ENCODE measurements at places on chromosomes 7 and 10.

GRCh38 chr7:107728276-107728675 lies 15.7 kb upstream of the CBLL1 start:
- DNase-seq = no peak

- no peak for DNase-seq
Measured at GRCh38 chr10:3146289-3146688, 26.3 kb downstream of the PITRM1 start.

DNA sequence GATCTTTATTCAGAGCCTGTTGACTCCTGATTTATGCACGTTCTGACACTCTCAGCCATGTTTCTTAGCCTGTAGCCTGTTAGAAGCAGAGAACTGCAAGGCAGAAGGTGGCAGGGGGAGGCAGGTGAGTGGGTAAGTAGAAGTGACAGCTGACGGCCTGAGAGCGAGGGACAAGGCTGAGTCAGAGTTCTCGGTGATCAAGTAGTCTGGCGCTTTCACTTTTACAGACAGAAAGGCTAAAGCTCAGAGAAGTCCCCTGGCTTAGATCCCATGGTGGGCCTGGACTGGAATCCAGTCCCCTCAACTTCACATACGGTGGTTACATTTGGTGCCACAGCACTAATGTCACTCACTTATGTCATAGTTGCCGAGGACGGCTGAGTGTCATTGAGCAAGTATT lies 139.0 kb downstream of the TACC2 start:
- DNase-seq = no peak

- no peak for DNase-seq
Measured at GRCh38 chr7:45988405-45989057, 67.5 kb upstream of the IGFBP3 start.

- no peak for DNase-seq
Measured at GRCh38 chr7:2072798-2073197, 159.9 kb downstream of the MAD1L1 start.

DNA sequence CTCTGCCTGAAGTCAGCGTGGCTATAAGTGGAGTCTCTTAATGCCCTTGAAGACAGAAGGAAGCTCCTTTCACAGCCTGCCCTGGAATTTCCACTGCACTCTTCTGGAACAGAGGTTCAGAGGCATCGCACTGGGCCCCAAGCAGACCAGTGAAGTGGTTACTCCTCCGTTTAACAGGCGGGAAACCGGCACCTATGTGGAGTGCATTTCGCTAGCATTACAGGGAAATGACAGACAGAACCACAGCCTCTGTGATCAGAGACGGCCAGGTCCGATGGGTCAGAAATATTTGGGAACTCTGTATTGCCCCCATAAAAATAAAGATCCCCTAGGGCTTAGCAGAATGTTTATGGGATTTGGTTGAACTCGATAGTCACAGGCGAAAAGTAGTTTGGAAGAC lies 406.9 kb upstream of the PRKCQ start:
- no peak for DNase-seq

DNA sequence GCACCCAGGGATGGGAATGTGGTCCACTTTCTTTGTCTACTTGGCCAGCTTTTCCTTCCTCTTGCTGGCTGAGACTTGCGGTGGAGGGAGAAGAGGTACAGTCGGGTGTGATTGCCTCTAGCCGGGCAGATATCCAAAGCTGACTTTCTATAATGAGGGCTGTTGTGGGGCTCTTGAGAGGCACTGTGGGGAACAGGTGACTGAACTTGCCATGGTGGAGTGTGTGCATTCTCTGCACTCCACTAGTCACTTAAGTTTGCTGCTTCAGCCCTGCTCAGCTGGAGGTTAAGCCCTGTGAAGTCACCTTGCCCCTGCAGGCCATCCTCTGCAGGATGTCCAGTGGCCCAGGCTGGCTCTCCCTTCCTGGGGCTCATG lies 116.6 kb downstream of the AOAH start:
- DNase-seq = no peak

DNA sequence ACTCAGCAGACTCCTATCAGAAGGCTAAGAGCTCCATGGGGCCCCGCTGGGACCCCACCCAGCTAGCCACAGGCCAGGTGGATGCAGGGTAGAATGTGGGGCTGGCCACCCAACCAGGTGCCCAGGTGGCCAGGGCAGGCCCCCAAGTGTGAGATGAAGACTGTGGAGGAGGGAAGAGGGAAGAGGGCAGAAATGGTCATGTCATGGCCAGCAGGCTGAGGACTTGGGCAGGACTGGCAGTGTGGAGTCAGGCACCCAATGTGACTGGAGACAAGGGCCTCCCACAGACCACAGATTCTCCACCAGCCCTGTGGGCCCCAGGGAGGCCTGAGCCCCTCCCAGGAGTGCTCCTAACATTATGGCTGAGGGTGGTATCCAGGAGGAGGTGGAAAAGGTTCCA lies 141.6 kb downstream of the TNS3 start:
- DNase-seq = no peak

DNA sequence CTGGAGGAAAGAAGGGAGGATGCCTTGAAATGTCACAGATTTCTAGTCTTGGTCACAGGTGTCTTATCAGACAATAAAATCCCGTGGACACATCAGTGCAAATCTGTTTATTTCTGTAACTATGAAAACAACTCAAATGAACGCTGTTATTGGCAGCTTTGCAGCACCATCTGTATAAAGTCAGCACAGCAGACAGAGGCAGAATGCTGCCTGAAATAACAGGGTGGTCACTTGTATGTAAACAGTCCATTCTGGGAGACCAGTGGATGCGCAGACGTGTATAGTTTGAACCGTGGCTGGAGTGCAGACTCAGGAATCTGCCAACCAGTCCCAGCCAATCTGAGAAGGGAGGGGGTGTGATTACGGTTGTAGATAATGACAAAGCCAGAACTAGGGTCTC lies 54.8 kb downstream of the SEC23IP start:
- DNase-seq = no peak

DNA sequence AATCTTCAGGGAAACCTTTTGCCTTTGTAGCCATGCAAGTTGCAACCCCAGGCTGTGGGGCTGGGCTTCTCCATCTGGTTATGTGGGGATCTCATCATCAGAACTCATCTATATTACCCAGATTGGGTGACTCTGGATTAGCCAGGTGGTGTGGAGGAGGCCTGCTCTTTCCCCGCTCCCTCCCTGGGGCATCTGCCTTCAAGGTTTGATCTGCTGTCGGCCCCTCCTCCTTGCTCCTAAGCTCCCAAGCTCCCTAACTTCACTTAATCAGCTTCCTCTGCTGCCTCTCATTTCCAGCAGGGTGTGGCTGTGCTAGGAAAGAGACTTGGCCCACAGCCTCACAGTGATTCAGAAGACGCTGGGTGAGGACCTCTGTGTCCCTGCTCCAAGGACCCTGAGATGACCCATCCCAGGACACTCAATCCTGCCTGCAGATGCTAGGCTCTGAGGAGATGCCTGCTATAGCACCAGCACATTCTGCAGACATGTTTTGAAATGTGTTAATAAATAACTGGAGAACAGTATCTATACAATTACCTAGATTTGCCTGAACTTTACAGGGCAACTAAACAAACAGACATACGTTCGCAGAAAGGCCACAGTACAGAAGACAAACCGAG lies 392.1 kb upstream of the PODXL start:
- no peak for DNase-seq

- no peak for DNase-seq
Measured at GRCh38 chr10:88293651-88294230, 289.4 kb downstream of the RNLS start.

- DNase-seq = no peak
Measured at GRCh38 chr10:84583501-84583900, 255.1 kb downstream of the CCSER2 start.

DNA sequence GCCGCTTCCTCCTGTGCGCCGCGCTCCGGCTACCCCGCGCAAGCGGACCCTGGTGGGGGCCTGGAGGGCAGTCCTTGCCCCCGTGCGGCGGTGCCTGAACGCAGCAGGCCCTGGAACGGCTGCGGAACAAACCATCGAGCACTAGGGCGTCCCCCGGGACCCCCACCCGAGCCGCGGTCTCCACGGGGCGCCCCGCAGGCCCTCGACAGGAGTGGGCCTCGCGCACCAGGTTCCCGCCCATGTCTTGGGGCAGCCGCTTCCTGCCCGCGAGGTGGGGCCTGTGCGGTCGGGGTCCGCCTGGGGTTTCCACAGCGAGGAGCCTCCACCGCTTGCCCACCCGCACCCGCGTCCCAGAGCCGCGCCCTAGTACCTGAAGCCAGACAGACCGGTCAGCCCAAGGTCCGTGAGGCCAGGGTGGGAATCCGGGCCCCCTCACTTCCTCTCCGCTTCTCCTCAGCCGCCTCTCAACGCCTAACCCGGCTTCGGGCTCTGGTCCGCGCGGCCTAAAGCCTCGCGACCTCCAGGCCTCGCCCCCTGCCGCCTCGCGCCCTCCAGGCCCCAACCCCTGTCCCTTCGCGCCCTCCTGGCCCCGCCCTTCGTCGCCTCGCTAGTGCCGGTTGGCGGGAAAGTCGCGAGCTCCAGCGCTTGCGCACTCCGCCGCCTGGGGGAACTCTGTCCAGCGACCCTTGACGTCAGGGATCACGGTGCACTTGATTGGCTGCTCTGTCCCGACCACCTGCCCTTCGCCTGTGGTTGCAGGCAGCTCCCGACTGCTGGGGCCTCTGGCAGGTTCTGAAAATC lies 7.0 kb upstream of the GBX1 start:
- peak; percentile 20 for DNase-seq

DNA sequence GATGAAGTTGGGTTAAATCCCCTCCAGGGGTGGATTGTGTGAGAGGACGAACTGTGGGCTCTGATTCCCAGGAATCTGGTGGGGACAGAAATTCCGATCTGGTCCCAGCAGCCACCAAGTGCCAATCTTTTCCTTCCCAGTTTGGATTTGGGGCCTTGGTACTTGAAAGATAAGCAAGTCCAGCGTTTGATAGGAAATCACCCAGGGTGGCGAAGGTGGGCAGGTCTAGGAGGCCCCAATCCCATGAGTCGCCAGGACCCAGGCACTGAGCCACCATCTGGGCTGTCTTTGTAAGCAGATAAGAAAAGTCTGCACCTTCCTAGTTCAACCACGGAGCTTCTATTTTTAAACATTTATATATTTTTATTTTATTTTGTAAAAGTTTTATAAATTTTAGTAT lies 122.6 kb upstream of the LSM8 start:
- no peak for DNase-seq

DNA sequence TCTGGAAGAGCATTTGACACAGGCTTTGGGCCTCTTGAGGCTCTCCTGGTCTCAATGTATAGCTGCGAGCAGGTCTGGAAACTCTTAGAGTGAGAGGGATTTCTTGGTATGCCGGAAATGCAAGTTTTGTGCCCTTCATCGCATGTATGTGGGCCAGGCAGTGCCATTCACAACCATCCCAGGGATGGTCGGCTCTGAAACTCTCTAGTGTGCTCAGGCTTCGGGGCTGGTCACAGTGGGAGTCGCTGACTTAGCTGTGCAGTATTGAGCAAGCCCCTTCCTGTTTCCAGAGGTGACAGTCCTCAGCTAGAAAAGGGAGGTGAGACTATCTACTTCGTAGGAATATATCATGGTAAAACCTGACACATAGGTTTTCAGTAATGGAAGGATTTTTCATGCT lies 2.0 kb upstream of the AOAH start:
- DNase-seq = peak; percentile 28

DNA sequence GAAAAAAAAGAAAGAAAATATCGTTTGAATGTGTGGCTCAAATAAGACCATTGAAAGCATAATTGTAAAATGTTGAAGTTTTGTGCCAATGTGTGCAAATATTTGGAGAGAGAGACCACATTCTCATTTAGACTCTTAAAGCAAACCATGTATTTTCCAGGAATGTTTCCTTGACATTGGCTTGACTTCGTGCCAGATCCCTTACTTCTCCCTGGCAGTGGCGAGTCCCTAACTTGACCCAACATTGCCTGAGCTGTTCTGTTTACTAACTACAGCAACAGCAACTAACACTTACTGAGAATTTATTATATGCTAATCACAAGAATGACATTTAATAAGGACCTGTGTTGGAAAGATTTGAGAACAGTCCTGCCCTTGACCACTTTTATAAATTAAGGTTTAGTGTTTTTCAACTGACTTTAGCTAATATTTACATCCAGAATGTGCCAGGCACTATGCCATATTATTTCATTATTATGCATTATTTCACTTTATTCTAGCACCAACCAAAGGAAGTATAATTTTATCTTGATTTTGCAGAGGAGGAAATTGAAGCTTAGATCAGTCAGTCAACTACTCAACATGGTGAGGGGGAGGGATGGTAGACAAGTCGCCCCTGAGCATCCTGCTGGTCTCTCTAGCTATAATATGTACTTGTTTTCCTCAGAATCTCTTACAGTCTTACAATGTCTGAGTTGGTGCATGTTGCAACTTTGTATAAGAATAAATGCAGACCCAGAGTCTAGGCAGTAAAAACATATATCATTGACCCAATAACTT lies 29.7 kb downstream of the ZNF467 start:
- no peak for DNase-seq

DNA sequence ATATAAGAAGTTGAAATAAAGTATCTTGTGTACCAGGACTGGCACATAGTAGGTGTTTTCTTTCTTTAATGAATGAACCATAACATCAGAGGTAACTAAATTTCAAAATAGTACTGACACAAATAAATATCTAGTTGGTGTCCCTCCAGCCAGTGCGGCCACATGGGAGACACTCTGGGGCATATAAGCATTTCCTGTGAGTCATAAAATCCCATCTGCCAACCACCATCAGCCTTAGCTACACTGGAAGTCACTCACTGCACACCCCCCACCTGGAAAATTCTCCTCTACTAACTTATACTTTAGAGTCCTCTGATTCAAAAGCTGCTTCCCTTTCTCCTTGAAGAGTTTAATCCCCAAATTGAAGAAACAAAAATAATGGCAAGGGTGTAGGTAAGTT lies 32.5 kb downstream of the DYDC1 start:
- DNase-seq = no peak

GRCh38 chr7:71229148-71229547 lies 97.2 kb downstream of the GALNT17 start:
- DNase-seq = no peak

DNA sequence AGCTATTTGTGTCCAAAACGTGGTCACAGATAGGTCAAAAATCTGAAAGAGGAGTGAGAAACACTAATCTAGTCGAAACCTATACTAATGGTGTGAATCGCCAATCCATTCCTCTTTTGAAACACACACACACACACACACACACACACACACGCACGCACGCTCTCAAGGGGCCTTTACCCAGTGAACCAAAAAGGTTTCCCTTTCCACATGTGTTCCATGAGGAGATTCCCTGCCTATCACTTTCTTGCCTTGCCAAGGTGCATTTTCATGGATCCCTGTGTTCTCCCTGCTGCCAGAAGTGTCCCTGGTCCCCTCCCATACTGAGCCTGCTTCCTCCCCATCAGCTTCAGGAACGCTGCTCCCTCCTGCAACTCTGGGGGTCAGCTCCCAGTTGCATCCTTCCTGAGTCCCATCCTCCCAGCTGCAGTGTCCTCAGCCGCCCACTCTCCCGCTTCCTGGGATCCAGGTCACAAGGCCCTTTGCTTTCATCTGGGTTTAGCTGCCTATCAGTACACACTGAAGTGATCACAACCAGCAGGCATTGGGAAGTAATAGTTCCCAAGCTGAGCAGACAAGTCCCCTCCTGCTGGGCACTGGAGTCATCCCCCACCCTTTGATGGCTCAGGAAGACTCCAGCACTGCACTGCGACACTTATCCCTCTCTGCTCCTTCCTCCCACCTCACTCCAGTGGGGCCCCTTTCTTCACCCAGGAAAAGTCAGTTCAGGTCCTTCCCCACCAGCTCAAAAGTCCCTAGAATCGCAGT lies 49.2 kb upstream of the KCNMA1 start:
- no peak for DNase-seq

- no peak for DNase-seq
Measured at GRCh38 chr7:18858232-18858631, 259.2 kb downstream of the TWIST1 start.

Data from stimulated activated CD4-positive, alpha-beta T cell treated with anti-CD3 and anti-CD28 coated beads, Interleukin-12 subunit alpha, Interleukin-12 subunit beta, amount 100 ng/mL, for 24 hours (primary cell).